Hematopoietic multipotent progenitor cell treated with erythropoietin and hydrocortisone succinate and interleukin-3 and kit ligand, for 15 days (in vitro differentiated cells): ENCODE measurements at places on chromosomes 5 and 9.

DNA sequence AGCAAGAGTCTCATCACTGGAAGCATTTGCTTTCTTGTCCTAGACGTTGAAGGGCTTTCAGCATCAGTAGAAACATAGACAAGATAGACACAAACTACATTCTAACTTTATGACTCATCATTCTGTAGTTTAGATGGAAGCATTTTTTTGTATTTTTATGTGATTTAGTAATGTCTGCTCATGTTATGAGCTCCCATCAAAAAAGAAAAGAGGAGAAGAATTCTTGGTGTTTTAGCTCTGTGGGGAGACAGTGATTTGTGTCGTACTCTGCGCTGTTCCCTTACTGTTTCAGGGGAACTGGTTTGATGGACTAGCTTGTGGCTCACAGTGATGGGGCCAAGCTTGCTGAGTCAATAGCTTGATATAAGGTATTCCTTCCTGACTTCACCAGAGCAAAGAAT, 159.2 kb upstream of the WWC1 start:
- DNase-seq, result no peak

DNA sequence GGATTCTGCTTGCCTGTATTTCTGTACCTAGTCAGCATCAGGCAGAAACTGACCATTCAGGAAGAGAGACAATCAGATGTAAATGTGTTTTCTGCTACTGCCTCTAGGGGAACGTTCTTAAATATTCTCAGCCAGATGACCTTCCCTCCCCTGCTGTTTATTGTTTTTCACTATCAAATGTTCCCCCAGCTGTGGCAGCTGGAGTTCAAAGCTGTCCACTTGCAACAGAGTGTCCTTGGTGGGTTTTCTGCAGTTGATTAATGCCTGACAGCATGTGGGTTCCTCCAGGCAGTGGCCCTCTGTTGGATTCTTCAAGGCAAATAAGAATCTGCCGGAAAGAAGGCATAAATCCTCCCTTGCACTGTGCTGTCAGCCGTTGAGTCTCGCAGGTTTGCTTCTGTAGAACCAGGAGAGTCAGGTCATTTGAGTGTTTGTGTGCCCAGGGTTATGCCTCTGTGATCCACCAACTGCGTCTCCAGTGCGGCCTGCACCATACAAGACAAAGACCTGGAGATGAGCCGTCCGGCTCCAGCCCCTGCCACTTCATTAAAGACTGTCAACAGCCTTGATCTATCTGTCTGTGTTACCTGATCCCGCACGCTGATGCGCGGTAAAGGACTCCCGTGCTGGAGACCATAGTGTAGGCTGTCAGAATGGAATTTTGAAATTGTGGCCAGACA, 203.4 kb downstream of the GADD45G start:
- DNase-seq, result no peak

DNA sequence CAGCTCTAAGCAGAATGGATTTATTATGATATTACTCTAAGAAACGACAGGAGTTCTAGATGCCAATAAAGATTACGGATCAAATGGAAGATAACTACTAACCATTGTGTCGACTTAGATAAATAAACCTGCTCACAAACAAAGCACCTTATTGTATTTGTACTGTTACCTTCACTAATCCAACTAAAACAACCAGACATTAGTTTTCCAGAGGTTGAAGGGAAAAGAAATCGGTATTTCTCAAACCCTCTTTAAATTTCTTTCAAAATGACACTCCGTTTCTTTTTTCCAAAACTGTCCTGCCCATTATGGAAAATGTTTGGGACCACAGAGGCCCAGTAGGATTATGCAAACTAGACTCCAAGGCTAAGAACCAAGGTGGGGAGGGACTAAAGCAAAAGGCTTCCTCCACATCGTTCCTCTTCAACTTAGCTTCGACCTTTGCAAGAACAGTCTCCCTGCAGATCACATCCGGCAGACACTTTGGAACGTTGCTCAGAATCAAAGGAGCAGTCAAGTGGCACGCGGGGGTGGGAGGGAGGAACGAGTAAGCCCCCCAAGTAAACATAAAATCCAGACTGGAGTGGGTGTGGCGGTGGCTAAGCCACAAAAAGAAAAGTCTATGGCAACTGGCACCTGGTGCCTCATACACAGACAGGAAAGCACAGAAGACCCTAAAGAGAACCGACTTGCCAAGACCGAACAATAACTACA, 2.7 kb downstream of the MLLT3 start:
- DNase-seq, result no peak

DNA sequence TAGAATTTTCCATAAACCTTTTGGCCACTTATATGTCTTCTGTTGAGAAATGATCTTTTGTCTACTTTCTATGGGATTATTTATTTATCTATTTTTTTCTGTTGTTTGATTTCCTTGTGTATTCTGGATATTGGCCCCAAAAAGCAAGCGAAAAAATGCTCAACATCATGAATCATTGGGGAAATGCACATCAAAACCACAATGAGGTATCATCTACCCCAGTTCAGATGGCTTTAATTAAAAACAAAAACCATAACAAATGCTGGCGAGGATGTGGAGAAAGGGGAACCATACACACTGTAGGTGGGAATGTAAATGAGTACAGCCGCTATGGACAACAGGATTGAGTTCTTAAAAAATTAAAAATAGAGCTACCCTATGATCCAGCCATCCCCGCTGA, 125.0 kb upstream of the LPCAT1 start:
- no peak for DNase-seq

- DNase-seq, result no peak
Observed at GRCh38 chr5:127351418-127351817, 60.8 kb downstream of the MEGF10 start.

DNA sequence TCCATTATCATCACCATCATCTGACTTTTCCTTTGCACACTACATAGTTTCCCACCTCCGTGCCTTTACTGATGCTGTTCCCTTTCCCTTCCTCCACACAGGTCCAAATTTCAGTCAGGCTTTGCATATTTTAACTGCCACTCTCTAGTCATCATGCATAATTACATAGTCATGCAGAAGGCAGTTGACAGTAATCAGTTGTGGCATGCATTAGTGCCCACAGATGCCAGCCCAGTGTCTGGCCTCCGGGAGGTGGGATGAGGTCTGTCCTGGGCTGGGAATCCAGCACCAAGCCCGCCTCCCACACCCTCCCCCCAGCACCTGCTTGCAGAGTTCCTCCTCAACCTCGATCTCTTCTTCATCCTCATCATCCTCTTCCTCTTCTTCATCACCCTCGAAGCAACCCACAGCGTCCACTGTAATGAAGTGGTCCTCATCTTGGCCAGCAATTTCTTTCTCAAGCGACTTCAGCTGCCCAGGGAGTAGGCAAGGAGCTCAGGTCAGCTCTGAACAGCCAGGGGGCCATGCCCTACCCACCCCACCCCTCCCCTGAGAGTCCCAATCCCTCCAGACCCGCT, 8.8 kb downstream of the BBLN start:
- peak; percentile 21 for DNase-seq

- DNase-seq, result no peak
Observed at GRCh38 chr9:14440062-14440461, 126.1 kb upstream of the NFIB start.

DNA sequence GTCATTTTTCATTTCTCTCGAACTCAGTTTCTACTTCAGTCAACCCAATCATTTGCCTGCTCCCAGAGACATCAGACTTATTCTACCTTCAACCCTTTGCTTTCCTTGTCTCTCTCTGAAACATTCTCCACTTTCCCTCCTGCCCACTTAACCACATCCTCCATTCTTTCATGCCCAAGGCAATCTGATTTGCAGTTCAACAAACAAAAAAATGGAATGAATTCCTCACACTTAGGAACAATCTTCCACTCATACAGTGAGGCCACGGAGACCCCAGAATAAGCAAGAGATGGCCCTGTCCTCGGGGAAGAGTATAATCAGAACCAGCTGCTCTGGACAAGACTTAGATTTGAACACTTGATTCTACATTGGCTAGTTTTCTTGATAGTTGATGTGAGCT, 180.5 kb downstream of the RFK start:
- DNase-seq, result no peak

GRCh38 chr5:57595523-57595991, 112.9 kb upstream of the ACTBL2 start:
- DNase-seq, result no peak
